ENCODE measurements at places on chromosomes 1 and 21.

DNA sequence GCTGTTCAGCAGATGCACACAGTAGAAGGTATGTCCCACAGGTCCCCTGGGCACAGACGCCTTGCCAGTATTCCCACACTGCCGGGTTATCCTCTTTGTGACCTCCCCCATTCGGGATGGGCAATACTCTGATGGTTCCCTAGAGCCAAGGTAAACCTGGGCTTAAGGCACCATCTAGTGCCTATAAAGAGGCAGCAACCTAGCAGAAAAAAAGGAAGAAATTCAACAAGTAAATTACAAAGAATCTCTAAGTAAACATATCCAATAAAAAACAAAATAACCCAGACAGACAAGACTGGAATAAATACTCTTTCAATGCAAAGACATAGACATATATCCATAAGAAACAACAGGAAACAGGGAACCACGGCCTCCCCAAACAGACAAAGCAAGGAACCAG lies 39.4 kb downstream of the HSF2BP start:
- no peak for DNase-seq

DNA sequence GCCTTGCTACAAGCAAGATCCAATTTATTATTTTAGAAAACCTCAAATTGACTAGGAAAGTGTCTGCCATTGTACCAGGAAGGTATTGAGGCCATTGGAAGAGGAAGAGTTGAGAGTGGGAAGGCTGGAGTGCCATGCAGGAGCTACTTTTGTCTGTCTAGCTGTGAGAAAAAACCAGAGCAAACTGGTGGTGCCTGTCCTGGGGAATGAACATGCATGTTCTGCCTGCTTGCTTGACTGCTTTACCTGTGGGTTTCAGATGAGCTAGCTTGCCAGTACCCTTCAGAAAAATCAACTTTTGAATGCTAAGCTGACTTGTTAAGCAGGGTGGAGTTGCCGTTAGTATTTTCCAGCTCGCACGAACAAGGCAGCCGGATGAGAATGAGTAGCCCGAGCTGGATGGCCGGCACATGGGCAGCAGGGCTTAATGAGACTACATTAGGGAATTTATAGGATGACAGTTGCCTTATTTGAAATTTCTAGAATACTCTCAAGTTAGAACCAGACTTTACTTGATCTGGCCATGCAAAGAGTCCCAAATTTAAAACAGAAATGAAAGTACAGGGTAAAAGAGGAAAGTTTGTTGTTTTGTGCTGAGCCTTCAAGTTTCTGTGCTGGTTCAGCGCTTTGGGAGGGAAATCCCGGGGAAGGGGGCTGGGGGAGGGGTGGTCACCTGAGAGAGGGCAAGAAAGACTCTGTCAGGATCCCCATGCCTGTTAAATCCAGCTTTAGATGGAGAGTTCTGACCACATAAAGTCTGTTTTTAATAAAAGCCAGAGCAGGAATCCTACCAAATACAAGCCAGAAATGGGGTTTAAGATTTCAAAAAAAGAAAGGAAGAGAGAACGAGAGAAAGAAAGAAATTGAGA lies 29.6 kb upstream of the C1orf105 start:
- no peak for DNase-seq

GRCh38 chr1:228013935-228014930 lies 7.4 kb downstream of the WNT3A start:
- no peak for DNase-seq

DNA sequence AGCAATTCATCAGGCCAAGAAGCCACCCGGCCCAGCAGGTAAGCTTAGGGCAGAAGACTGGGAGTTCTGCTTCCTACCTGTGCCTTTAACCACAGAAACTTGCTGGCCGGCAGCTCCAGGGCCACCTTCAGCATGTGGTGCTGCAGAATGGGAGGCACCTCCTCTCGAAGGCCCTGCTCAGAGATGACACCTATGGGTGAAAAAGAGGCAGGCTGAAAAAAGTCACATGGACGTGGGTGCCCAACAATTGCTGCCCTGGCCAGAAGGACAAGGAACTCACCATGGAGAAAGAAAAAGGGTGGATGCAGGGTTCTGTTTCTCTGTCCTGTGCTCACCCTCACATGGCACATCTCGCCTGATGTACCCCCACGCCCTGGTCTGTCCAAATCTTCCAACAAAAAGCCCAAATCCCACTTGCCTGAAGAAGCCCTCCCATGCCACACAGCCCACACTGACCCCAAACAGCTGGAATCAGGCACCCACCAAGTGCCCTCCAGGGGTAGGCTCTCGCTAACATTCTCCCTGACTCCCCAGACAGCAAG lies 33.0 kb downstream of the URB1 start:
- DNase-seq = no peak

DNA sequence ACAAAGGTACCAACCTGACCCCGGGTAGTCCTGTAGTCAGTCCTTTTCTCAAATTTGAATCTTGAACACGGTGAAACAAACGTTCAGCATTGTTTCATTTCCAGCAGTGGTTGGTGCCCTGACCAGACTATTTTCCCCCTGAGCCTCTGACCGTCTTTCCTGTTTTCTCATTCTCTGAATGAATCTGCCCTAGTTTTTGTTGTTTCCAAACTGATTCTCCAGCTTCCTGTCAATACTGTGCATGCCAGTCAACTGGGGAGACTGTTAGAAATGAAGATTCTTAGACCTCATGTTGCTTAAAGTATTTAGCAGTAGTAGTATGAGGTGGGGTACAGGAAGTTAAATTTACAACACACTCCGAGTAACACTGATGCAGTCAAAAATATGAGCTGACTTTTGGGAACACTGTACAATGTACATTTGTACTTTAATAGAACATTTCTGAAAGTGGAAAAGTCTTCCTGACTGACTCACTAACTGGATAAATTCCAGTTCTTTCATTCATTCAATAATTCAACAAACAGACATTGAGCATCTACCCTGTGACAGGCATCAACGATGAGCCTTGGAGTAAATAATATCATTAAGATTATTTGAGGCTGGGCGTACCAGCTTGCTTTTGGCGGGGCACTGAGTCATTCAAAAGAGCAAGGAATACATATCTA lies 26.0 kb upstream of the ZRANB2 start:
- DNase-seq = no peak

GRCh38 chr1:208291923-208292711 lies 47.9 kb upstream of the PLXNA2 start:
- no peak for DNase-seq

DNA sequence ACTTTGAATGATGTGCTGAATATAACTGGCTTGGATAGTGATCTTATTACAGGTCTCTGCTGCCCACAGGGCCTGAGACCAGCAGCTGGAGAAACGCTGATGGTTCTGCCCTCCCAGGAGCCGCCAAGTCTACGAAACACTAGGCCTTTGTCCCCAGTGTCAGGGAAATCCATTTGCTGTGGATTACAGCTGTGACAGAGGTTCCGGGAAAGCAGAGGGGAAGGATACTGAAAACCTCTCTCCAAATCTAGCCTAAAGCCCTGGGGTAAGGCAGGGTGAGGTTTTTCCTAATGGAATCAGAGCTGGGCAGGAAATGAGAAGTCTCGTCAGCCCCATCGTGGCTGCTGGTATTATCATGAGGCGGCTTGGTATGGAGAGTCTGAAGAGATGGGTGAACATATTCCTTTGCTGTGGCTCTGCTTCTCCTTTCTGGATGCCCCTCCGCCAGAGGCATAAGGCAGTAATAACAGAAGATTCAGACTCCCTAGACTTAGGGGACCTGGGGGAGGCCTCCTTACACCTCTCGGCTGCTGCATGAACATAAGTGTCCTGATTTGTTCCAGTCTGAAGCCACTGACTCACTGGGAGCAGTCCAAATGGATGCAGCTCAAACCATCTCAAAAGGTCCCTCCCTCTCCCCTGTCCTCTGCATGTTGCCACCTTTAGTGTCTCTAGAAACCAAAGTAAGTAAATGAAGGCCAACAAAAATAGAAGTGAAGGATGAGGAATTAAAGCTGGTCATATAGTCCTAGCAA lies 48.1 kb downstream of the PHC2 start:
- DNase-seq = no peak

DNA sequence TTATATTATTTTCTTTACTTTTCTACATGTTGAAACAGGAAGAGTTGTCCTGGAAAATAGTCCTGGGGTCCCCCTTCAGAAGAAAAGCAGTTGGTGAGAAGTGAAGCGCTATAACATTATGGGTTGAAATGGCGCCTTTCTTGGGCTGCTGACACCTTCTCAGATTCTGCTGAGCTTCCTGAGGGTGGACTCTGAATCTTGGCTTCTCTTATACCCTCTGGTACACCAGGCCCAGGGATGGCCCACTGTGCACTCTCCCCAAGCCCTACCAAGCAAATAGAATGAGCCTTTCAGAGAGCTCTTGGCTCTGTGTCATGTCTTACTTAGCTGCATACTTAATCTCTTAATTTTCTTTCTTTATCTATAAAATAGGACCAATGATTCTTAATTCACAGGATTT lies 42.3 kb downstream of the CD247 start:
- no peak for DNase-seq

DNA sequence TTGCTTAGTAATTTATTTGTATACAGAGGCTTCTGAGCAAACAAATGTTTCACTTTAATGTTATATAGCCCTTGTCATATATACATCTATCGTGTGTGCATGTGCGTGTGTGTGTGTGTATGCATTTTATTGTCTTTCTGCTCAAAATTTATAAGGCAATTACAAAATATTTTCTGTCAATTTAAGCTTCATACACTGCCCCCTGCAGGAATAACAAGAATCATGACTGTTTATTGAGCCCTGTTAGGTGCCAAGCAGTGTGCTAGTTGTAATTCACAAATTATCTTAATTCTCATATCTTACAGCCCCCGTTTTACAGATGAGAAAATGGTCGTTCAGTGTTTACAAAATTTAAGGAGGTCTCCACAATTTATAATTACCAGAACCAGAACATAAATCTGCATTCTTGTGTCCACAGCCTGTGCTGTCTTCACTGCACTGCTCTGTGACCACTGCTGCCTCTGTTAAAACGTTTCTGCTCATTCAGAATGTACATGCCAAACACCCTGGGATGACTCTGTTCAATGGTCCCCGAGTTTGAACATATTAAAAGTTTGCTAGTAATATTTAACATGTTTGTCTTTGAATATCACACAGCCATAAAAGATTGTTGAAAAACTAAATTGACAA lies 181.3 kb downstream of the ATP6V1G3 start:
- no peak for DNase-seq

Measured in activated T-helper 9 cell treated with anti-CD3 and anti-CD28 coated beads, Interleukin-2, amount 50 U/mL, for 16 hours (primary cell).